ENCODE measurements at places on chromosomes 12 and 14.

- DNase-seq: no peak
Observed at GRCh38 chr12:71125515-71125914, 32.3 kb downstream of the TSPAN8 start.

DNA sequence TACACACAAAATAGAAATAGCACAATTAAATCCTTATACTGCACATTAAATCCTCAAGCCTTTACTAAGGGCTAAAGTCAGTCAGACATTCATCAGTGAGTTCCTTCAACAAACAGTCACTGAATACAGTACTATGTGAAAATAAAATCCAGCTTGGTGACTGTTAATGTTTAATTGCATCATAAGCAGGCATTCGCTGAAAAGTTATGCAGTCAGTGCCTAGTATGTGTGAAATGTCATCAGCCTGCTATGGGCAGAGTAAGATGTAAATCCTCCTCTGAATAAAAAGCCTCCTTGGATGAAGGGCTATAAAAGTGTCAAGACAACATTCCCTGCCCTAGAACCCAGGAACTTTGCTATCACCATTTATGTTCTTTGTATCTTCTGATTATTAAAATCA lies 116.4 kb downstream of the PRICKLE1 start:
- no peak for DNase-seq

DNA sequence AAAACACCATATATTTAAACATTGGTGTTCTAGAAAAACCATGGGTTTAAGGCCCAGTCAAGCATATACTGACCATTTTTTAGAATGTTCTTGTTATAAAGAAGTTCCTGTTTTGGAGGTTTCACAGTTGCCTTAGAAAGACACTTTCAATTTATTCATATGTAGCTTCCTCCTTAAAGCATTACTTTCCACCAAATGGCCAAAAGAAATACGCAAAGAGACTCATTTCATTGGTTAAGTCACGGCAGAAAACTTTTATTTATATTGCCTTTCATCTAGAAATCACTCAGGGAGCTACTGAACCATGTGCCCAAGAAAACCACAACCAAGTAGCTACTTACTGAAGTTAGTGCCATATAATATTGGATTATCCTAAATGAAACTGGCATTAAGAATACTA lies 40.0 kb downstream of the MYBPC1 start:
- DNase-seq: no peak

- DNase-seq: no peak
Observed at GRCh38 chr12:76455582-76456345, 103.8 kb downstream of the OSBPL8 start.

DNA sequence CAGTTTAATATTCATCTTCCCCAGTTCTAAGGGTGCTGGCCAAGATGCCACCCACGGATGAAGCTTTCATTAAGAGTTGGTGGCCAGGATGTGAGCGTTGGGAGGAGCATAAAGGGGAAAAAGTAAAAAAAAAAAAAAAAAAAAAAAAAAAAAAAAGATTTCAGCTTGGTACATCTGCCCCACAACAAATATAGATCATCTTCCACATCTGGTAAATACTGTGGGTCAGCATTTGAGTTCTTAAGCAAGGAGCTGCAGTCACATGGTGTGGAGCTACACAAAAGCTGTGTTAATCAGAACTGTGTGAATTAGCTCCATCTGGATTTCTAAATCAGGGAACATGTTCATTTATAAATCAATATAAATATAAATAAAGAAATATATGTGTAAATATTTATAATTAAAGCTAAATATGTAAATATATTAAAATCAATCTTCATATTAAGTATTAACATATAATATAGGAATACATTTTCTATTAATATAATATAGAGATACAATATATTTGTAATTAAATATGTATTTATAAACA lies 262.3 kb downstream of the NUAK1 start:
- no peak for DNase-seq

DNA sequence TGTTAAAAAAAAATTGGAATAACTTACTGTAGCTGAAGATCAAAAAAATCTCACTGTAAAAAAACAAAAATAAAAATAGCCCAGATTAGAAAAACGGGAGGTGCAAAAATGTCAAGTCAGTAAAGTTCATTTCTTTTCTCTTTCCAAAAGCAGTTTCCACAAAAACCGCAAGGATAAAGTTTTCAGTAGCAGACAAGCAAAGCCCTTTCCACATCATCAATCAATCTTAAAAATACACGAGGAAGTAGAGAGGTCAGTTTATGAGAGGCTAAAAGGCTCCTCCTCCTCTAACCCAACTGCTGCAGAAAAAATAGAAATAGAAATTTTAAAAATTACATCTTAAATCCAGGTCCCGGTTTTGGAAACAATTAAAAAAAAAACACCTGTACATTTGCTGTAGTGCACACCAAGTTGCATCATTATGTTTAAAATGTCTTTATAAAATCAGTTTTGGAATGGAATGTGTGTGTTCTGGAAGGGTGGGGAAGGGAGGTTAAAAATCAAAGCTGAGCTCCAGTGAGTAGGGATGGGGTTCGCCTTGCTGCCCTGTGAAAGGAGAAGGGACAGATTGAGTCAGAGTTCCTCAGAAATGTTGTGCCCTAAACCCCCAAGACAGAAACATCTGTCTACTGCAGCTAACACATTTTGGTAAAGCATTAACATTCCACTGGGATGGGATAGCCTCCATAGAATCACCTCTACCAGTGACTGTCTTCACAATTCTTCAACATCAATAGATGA lies 5.8 kb downstream of the HNRNPC start:
- DNase-seq: no peak

- DNase-seq: no peak
Observed at GRCh38 chr14:74599321-74599761, 12.7 kb downstream of the LTBP2 start.

- no peak for DNase-seq
Observed at GRCh38 chr14:59251811-59252771, 63.6 kb downstream of the DAAM1 start.

DNA sequence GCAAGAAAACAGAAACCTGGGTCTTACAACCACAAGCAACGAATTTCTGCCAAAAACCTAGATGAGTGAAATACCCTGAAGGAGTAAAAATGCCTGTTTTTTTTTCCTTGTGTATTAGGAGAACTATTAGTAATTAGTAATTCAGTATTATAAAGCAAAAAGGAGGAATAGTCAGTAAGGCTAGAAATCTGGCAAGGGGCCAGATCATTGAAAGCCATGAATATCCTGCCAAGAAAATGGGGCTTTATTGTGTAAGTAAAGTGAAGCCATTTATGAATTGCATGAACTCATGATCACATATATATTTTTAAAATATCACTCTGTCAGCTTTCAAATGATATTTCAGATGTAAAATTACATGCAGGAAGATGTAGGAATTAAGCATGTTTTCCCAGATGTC lies 57.9 kb downstream of the TXNDC16 start:
- no peak for DNase-seq

DNA sequence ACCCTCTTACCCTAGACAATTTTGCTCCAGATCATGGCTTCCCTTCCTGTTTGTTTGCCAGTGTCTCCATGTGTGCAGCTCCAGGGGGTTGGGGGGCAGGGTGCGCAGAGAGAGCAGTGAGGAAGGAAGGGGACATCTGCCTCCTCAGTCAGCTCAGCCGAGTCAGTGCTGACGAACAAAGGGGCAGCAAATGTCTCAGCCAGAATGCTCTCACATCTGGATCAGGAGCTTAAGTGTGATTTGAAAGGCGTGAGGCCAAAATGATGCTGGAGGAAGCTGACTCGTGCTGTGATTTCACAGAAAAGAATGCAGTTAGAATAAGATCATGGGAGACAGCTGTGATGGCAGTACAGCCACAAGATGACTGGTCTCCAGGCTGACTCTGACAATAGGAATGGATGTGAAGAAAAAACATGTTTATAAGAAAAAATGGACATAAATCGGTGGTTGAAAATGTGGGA lies 27.1 kb upstream of the CDK17 start:
- DNase-seq: no peak

DNA sequence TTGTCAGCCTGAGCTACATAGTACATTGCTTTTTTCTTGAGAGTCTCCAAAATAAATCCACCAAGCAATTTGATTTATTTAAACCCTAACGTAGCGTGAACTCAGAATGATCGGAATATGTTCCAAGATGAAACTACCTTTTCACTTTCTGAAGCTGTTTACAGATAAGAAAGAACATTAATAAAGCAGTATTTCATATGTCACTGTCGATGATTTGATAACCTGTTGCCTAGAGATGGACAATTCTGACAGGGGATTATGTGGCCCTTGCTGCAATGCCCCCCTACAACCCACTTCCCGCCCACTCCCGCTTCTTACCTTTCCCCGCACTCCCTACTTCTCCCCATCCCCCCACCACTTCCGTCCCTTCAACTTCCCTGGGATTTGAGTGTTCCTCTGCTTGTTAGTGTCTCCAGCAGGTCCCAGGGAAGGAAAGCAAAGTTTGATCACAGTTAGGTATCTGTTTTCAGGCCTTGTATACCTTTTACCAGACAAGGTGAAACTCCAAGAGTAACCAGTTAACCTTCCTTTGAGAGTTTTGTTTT lies 229.2 kb upstream of the HMGA2 start:
- no peak for DNase-seq

DNA sequence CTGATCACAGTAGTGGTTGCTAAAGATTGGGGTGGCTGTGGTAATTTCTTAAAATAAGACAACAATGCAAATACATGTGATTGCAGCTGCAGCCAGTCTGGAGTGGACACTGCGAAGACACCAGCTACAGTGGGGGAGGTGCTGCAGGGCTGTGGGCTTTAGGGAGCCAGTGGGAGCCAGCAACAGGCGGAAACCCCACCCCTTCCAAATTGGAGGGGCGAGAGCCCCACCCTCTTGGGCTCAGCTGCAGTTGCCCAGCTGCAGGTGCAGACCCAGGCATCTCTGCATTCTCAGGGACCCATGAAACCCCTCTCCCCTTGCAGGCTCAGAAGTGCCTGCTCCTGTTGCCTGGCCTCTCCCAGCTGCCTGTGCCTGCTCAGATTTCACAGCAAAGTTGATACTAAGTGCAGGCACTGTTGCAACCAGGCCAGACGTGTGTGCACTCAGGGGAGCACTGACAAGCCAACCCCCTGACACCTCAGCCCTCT lies 104.8 kb downstream of the MYF5 start:
- DNase-seq: no peak

DNA sequence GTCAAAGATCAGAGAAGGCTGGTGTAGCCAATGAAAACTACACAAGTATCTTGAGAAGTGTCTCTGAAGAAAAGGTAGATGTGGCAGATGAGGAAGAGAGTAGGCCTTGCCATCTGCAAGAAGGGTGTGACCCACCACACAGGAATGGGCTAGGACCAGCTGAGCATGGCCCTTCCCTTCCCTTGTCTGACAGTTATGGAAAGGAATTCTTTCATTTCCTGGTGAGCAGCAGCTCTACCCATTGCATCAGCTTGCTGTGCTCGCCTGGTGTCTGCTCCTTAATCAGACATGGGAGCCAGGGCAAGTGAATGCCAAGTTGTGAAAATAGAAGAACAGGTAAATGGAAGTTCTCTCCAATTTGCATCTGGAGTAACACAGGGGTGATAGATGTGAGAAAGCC lies 145.2 kb upstream of the KRR1 start:
- DNase-seq: no peak

DNA sequence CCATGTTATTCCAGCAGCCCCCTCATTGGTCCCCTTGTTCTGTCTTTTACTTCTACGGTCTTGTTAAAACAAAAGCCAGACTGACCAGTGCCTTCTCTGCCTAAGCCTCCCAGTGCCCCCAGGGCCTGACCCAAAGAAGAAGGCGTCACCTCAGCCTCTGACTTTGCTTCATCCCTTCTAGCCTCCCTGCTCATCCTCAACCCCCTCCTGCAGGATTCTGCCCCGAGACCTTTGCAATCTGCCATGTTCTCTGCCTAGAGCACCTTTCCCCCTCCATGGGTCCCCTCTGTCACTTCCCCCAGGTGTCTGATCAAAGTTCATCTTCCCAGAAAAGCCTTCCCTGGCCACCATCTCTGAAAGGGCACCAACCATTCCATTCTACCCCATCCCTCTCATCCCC lies 7.9 kb upstream of the RBM19 start:
- no peak for DNase-seq

- DNase-seq: no peak
Observed at GRCh38 chr12:22313963-22314330, 20.6 kb downstream of the ST8SIA1 start.

DNA sequence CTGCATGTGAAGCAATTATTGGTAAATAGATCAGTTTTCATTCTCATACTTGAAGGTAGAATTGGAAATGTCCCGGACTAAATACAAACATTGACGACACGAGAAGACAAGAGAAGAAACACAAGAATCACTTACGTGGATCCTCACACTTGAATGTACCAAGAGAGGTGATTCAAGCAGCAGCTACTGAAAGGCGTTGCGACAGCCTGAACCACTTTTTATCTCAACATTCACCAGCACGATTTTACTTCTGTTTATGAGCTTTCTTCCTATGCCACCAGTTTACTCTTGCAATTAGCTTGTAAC lies 3.6 kb upstream of the FZD10 start:
- DNase-seq: no peak

GRCh38 chr12:98121963-98122362 lies 393.4 kb upstream of the TMPO start:
- DNase-seq: no peak

Measured in C1 segment of cervical spinal cord (tissue), 14 donors.